ENCODE measurements at places on chromosomes 2 and 18. TPM values are rescaled to one million over a fixed set of nuclear protein-coding genes. Genes with fewer than 3 reads are reported as not detected.

Gene C2orf80
- not detected for total RNA-seq

DNA sequence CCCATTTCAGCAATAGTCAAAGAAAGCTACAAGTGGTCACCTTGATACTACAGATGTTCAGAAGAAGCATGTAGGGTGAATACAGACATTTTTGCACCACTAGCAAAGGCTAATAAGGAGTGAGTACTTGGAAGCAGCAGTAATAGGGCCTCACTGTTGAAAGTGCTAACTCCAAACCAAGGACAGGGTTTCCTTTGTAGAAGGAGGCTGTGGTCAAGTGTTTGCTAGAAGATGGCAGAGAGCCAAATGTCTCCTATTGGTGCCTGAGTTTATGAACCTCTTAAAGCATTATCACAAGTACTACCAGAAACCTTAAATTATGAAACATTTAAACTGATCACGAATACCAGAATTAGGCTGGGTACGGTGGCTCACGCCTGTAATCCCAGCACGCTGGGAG, 308.1 kb downstream of the ZEB2 start:
- DNase-seq, result no peak

Gene CD226
- 1.0 TPM for total RNA-seq

- DNase-seq, result no peak
Observed at GRCh38 chr2:65053199-65053598, 3.0 kb upstream of the CEP68 start.

Gene TTR
- 1.9 TPM for total RNA-seq

Gene ZNF396
- 3.7 TPM for total RNA-seq

All from left colon (tissue), 2 donors.